Hepatic stellate cell (primary cell): ENCODE measurements at places on chromosomes 5 and 9.

DNA sequence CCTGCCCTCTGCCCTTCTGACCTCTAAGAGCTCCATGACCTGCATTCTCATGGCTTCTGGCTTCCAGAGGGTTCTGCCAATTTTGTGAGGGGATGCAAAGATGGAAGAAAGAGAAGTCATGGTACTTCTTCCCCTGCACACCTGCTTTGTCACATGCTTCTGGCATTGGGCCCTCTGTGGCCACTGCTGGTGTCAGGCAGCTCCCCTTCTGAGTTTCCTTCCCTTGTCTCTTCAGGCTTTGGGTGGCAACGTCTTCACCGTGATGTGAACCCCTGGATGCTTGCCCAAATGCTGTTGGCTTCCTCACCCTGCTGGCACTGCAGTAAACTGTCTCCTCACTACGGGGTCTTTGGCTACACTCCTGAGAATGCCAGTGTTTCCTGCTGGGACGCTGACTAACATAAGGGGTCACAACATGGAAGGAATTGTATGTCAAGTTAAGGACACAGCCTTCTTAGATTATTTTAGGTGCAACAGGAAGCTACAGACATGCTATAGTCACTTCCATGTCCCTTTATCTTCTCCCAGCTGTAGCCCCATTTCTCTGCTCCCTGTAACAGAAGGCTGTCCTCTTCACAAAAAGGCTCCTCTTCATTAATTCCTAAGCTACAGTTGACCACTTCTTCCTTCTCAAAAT is 8.9 kb upstream of the CLINT1 start:
- no peak for DNase-seq

DNA sequence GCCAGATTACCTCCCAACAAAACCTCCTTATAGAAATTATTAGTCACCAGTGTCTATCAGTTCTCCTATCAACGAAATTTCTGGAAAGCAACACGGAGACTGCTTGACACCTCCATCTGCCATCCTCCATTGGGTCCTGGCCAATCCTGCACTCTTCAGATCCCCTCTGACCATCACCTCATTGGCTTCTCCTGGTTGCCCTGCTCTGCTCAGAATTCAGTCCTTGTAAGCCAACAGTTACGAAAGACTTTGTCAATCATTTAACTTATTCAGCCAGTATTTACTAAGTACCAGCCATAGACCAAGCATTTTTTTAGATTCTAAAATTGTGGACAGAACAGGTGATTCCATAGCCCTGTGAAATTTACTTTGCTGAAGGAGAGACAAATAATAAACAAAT is 228.5 kb downstream of the MARCHF11 start:
- no peak for DNase-seq

GRCh38 chr5:138938526-138938925 is 63.4 kb upstream of the LRRTM2 start:
- no peak for DNase-seq

- no peak for DNase-seq
Observed at GRCh38 chr5:159564031-159564430, 233.7 kb upstream of the IL12B start.

DNA sequence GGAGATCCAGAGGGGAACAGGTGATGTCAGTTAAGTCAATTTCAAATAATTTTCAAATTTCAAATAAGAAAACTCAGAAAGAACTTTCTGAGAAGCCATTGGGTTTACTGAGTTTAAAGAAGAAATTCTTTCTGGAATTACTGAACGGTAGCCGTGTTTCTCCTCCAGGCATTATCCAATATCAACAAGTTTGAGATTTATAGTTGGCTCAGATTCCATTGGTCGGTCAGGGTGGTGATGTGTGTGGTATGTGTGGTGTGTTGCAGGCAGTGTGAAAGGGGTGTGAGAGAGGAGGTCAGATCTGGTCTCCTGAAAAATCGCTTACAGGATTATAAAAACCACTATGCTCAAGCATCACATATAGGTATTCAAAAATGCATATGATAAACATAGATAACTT is 60.1 kb downstream of the PDE4D start:
- DNase-seq = no peak

- peak; percentile 90 for DNase-seq
Observed at GRCh38 chr5:139745132-139745799, 50.3 kb upstream of the PSD2 start.

GRCh38 chr9:131432597-131433301 is 38.9 kb downstream of the PRRC2B start:
- peak; percentile 92 for DNase-seq

DNA sequence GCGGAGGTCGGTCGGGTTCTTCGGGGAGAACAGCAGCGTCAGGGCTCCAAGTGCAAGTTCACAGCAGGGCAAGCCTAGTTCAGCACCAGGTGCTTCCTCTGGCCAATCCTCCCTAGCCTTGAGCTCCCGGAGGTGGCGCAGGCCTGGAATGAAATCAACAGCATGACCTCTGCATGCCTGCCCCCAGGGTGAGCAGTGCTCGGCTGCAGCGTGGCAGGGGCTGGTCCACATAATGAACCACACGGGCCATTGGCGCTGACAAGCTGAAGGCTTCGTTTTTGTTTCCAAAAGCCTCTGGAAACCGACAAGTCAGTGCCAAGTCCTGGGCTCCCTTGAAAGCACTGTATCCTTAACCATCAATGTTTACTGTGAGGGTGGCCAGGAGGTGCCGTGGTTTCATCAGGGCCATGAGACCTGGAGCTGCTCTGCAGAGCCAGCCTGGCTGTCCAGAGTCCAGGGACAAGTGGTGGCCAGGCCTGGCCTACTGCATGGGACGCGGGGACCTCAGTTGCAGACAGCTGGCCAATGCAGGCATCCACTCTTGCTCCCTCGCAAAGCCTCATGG is 2.1 kb upstream of the INPP5E start:
- no peak for DNase-seq

DNA sequence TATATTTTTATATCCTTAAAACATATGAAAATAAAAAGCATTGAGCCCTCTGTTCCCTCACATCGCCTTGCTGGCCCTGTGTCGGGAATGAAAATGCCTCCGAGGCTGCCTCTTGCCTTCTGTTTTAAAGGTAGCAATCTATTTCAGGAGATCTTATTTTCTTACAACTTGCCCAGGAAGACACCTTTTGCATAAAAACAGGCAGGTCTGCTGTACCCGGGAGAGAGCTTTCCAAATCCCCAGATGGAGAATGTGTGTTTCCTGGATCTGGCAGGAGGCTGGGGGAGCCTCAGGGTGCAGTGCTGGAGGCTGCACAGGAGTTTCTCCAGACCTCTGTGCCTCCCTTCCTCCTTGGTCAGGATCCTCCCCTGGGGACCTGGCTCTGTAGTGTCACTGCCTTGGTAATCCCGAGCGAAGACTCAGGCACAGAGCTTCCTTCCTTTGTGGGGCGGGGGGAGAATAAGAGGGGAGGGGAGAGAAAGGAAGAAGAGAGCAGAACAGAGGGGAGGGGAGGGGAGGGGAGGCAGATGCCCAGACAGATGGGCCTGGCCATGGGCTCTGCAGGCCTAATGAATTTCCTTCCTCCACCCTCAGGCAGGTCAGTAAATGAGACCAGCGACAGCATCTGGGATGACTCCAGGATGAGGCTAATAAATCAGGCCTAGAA is 104.0 kb upstream of the BOD1 start:
- no peak for DNase-seq

- no peak for DNase-seq
Observed at GRCh38 chr9:38062498-38063362, 6.3 kb downstream of the SHB start.

DNA sequence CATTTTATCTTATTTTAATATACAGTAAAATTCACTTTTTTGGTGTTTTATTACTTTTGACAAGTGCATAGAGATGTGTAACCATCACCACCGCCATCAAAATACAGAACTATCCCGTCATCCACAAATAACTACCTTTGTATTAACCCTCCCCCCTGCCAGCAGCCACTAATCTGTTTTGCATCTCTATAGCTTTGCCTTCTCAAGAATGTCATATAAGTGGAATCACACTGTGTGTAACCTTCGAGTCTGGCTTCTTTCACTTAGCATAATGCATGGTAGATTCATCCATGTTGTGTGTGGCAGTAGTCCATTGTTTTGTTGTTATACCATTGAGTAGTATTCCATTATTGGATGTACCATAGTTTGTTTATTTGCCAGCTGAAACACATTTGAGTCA is 98.8 kb downstream of the BOD1 start:
- DNase-seq = no peak

- no peak for DNase-seq
Observed at GRCh38 chr9:78691542-78691941, 394.6 kb downstream of the PSAT1 start.

DNA sequence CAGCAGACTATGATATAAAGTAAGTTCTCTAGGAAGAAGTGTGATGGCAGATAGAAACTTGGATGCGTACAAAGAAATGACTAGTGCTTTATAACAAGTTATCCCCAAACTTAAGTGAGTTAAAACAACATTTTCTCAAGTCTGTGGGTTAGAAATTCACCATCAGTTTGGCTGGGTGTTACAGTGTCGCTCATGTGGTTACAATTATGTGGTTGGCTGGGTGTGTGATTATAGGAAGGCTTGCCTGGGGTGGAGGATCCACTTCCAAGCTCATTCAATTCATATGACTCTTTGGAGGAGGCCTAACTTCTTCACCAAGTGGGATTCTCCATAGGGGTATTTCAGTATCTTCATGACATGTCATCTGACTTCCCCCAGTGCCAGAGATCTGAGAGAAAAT is 10.3 kb upstream of the C9orf40 start:
- DNase-seq = no peak

DNA sequence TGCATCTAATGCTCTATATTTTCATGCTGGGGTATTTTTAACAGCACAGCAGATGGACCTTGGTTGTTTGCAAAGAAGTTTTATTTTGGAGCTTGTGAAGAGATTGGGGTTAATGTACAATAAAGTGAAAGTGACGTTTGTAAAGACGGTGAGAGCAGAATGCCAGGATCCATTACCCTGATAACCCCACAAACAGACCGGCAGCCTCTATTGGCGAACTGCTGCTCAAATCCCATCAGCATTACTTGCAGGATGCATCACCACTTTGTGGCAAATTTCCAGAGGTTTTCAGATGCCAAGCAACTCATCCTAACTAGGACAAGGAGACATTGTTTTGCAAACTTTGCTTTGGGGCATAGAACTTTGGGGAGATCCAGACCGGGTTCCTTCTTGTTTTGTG is 383.3 kb upstream of the ZNF462 start:
- no peak for DNase-seq

- no peak for DNase-seq
Observed at GRCh38 chr9:135230817-135231520, 143.5 kb downstream of the OLFM1 start.

DNA sequence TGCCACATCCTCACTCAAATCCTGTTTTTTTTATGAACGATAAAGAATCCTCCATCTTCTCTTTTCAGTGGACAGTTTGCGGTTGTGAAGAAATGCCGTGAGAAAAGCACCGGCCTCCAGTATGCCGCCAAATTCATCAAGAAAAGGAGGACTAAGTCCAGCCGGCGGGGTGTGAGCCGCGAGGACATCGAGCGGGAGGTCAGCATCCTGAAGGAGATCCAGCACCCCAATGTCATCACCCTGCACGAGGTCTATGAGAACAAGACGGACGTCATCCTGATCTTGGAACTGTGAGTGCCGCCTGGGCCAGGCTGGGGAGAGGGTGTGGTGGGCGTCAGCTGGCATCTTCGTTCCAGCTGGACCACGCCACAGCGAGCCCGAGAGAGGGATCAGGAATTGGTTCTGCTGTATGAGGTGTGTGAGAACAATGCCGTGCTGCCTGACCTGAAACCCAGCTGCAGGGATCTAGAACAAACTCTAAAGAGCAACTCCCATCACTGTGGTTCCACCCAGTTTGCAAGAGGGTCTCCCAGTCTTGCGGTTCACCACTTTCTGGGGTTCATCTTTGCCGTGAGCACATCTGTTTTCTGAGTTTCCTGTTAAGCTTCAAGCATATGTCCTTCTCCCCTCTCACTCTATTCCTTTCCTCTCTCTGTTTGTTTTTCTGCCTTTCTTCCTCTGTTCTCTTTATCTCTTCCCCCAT is 107.4 kb downstream of the DAPK1 start:
- no peak for DNase-seq

DNA sequence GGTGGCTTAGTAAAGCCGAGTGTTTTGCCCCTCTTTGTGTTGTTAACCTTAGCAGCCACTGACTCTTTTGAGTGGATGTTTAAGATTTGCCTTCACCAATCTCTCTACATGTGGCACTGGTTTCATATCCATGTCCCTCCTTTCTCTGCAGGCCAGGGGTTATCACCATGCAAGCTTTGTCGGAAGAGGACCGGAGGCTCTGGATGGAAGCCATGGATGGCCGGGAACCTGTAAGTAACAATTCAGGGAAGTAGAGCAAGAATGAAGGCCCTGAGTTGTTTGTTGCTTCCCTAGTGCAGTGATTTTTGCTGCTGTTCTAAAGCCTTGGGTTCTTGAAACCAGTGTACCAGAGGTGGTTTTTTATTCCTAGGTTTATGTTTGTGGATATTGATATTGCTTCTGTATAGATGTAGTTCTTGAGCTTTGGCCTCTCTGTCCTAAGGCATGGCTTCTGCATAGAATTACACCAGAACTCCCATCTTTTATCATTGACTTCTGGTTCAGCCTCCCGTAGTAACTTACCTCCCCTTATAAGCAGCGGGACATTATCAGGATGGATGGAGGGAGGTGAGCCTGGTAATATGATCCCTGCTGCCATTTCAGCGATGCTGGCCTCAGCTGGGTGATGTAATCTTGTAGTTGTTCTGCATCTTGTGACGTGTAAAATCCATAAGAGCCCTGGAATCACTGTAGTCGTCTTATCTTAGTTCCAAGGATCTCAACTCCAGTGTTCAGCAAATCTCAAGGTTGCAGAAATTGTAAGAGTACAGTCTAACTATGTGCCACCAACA is 161.9 kb downstream of the ARHGAP26 start:
- DNase-seq = no peak

DNA sequence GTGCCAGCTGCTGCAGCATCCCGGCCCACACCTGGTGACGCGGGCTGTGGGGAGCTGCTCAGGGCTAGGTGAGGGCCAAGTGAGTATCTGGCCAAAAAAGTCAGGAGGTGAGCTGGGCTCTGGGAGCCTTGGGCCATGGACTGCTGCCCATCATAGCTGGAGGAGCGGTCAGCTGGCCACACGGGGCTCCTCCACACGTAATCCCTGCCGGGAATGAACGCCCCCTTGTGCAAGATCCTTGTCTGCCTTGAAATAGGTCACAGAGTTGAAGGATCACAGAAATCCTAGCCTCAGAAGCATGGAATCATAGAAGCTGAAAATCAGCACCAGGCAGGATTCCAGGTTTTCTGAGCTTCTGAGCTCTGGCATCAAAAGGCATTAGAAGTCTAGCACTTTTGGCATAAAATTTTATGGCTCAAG is 16.8 kb upstream of the COL27A1 start:
- DNase-seq = no peak
